Smooth muscle cell of trachea (primary cell): ENCODE measurements at places on chromosomes 7 and 10. TPM values are rescaled to one million over a fixed set of nuclear protein-coding genes. Genes with fewer than 3 reads are reported as not detected.

COL1A2 gene
- total RNA-seq, result 5,033 and 9,631 TPM in 2 replicates

COL28A1 gene
- total RNA-seq, result 0.58 TPM in 1 of 2 replicates, not detected in the other

SDK1 gene
- 1.5 and 22.8 TPM in 2 replicates for total RNA-seq

HPSE2 gene
- not detected in 2 replicates for total RNA-seq

UBE3C gene
- 86.7 and 96.6 TPM in 2 replicates for total RNA-seq

ANKRD30A gene
- not detected in 2 replicates for total RNA-seq

SRRM3 gene
- 0.58 and 2.8 TPM in 2 replicates for total RNA-seq
